T47D (cell line): ENCODE measurements at places on chromosomes 1 and 21.

- DNase-seq = no peak
Measured at GRCh38 chr1:24299901-24300300, 19.3 kb upstream of the GRHL3 start.

- peak; percentile 51 for DNase-seq
Measured at GRCh38 chr21:37862536-37862935, 53.7 kb downstream of the KCNJ6 start.

- no peak for DNase-seq
Measured at GRCh38 chr1:61104220-61104671, 21.9 kb downstream of the NFIA start.

- peak; percentile 70 for DNase-seq
Measured at GRCh38 chr21:38505654-38506523, 7.6 kb upstream of the ERG start.

DNA sequence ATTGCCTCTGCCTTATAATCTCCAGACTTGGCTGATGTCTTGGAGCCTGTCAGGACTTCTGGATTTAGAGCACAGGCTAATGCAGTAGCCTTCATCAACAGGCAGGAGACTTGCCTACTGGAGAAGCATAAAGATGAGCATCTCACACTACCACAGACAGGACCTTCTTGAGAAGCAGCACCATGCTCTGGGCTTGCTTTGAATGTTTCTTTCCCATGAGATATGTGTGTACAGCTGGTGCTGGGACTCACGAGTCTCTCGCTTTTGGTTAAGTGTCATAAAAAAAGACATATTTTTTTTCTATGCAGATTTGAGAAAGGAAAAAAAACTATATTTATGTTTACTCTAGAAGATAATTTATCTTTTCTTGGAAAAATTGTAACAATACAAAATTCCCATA lies 671.3 kb downstream of the MRPL39 start:
- no peak for DNase-seq

DNA sequence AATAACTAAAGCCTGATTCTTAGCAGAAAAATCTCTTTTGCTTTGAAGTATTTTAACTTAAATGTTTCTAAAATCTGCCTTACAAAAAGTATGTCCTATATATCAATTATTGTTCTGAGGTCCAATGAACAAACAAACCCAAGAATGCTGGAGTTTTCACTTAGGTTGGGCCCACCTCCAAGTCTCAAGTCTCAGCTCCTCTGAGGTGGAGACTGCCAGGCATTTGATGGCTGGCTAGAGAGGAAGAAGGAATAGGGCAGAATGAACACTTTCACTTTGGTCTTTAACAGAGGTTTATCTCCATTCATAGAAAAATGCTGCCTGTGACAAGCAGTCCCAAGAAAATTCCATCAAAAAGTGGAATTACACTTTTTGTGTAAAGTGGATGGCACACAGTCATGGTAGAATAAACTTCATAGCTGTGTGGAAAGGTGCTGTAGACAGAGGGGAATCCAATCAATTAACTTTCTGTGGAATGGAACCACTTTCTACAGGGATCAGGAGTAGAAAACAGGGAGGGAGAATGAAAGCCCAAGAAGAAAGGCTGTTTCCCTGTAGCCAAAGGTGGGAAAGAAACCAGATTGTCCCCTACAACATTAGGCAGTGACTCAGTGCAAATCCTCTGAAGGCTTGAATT lies 349.4 kb upstream of the RUNX1 start:
- DNase-seq = no peak

- no peak for DNase-seq
Measured at GRCh38 chr1:114033961-114034360, 54.7 kb downstream of the OLFML3 start.

DNA sequence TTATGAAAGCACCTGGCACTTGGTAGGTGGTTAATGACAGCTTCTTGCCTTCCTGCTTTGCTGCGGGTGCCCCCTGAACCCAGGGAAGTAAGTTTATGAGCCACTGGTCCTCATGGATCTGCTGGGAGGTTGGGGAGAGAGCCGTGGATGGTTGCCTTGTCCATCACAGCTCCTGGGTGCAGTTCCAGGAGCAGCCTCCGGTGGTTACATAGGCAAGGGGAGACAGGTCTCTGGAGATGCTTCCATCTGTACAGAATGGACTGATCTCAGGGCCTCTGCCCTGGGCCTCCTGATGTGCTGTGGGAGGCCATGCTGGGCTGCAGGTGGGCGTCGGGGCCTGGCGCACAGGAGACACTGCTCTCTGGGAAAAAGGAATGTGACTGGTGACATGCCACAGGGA lies 31.6 kb upstream of the ARHGEF10L start:
- no peak for DNase-seq

DNA sequence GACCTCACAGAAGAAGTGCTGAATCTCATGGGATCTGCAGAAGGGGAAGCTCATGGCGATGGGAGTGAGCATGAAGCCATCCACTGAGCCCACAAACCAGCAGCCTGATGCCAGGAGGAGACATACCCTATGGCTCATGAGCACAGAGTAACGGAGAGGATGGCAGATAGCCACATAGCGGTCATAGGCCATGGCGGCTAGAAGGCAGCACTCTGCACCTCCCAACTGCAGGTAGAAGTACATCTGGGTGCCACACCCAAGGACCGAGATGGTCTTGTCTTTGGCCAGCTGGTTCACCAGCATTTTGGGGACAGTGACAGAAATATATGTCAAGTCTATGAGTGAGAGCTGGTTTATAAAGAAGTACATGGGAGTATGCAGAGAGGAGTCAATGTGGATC lies 4.3 kb downstream of the OR2T10 start:
- no peak for DNase-seq

DNA sequence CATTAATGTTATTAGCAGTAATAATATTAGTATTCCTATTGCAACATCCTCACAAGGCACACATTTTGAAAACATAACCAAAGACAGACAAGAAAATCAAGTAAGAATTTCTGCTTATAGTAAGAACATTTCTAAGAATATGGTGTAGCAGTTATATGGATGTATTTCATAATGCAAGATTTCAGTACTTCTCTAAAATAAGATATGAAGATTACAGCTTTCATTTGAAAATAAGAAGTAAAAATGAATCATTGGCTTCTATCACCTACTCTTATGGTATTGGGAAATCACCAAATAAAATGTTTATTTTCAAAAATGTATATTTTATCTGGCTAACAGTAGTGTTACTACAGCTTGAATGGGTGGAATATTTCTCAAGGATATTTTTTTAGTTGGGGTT lies 103.8 kb upstream of the USP25 start:
- DNase-seq = no peak

DNA sequence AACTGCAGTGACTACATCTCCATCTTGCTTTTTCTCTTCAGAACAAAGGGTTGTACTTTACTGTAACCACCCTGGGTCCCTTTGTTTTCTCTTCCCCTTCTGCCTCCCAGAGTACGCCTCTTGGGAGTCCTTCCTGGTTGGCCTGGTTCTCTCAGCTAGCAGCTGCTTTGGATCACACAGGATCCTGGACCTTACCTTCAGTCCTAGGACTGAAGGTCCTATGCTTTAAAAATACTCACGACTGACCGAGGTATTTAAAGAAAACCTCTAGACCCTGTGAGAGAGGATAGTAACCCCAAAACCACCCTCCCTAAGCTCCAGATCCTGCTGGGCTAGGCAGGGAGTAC lies 4.8 kb downstream of the TRIM45 start:
- DNase-seq = no peak

DNA sequence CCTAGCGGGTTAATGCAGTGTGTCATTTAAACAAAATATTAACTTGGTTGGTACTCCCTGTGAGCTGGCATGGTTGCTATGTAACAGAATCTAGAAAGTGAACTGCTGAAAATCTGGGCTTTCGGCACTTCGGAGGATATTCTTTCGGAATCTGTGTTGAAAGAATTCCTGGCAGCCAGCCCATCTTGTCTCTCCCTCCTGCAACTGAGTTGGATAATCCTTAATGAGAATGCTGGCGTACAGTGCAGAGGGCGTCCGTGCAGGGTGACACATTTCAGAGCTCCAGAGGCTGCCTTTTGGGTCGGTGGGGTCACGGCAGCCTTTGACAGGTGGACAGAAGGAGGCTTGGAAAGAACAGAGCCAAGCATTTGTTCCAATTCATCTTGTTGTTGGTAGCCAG lies 3.7 kb downstream of the KAZN start:
- DNase-seq = no peak

DNA sequence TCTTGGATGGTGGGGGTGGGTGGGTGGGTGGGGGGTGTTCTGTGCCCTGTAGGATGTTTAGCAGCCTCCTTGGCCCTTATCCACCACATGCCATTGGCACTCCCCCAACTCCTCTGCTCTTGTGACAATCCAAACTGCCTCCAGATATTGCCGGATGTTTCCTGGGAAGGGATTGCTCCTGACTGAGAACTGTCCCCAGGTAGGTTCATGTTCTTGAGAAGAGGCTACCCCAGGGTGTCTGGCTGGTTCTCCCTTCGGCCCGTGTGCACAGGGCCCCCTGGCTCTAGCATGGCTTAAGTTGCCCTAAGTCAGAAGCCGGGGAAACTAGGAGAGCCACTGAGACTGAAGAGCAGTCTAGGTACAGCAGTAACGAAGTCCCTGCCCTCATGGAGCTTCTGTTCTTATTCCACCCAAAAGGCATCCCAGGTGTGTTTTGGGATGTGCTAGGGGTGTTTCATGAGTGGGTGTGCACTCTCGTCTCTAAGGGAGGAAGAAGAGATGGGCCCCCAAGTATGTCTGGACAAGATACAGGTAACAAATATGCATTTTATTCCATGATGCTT lies 19.8 kb upstream of the THRAP3 start:
- DNase-seq = no peak

DNA sequence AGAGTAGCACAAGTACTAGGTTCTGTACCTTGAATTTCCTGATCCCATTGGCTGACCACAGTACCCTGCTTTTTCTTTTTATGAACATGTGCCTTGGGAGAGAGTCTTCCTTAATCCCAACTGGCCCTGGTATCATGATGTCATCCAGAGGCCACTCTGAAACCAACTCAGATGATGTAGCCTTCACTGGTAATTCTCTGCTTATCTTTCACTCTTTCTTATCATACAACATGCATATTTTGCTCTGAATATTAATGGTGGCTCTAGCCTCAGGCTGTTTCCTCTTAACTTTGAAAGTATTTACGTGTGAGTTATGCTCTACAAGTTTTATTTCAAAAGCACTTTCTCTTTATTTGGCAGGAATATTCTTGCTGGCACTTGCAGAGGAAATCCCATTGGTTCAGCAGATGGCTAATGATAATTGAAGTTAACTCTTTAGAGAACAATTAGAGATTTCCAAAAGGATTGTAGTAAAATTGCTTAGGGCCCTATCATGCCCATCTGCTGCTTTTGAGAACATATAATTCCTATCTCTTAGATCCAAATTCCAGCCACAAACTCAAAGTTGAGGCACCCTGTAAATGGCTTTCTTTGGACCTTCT lies 86.1 kb downstream of the PTGER3 start:
- peak; percentile 0 for DNase-seq

- no peak for DNase-seq
Measured at GRCh38 chr1:85936470-85936869, 220.1 kb downstream of the COL24A1 start.

GRCh38 chr1:57138432-57139078 lies 172.7 kb upstream of the C8B start:
- no peak for DNase-seq

DNA sequence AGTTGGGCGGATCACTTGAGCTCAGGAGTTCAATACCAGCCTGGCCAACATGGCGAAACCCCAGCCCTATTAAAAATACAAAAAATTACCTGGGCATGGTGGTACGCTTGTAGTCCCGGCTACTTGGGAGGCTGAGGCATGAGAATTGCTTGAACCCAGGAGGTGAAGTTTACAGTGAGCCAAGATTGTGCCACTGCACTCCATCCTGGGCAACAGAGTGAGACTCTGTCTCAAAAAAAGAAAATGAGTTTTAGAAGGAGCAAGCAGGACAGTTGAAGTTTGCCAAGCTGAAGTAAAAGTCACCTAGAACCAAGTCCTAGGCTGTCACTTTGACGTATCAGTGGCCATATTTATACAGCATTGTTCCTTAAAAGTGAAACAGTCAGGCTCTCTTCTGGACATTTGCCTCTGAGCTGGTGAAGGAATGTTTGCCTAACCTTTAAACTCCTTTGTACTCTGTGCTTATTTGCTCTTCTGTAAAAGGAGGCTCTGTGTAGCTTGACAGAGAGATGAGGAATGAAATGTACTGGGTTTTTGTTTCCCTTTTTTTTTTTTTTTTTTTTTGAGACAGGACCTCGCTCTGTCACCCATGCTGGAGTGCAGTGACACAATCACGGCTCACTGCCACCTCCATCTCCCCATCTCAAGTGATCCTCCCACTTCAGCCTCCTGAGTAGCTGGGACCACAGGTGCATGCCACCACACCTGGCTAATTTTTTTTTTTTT lies 2.8 kb downstream of the RAB4A start:
- DNase-seq = peak; percentile 83

- DNase-seq = no peak
Measured at GRCh38 chr1:100736324-100736723, 16.8 kb downstream of the VCAM1 start.

GRCh38 chr1:28144203-28145135 lies 32.0 kb downstream of the PTAFR start:
- DNase-seq = no peak

DNA sequence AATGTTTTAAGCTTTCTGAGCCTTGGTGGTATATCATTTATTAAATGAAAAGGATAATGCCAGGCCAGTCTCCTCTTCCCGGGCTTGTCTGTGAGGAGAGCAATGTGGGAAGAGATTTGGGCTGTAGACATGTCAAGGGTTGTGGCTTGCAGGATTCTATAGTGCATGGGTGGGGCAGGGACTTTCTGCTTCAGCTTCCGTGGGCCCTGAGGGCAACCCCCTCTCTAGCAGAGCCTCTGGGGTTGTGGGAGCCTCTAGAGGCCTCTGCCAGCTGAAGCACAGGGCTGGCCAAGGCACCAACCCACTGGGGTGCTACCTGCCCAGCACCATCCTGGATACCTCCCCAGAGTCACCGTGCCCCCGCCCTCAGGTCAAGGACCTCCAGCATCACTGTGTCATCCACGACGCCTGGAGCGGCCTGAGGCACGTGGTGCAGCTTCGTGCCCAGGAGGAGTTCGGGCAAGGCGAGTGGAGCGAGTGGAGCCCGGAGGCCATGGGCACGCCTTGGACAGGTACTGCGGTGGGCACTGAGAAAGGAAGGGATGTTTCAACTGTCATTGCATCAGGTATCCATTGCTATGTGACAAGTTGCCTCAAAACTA lies 30.6 kb downstream of the IL6R start:
- no peak for DNase-seq

GRCh38 chr1:57536749-57537423 lies 113.0 kb upstream of the DAB1 start:
- DNase-seq = no peak

DNA sequence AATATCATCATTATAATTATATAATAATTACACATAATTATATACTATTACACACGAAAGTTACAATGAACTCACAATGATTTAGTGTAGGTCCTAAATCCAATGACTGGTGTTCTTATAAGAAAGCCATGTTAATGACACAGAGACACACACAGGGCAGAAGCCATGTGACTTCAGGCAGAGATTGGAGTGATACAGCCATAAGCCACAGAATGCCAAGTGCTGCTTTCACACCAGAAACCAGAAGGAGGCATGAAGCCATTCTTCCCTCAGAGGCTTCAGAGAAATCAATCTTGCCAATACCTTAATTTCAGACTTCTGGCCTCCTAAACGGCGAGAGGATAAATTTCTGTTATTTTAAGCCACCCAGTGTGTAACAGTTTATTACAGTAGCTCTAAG lies 147.4 kb upstream of the KRTAP19-8 start:
- DNase-seq = no peak
